ENCODE measurements at places on chromosomes 12 and 14.
A peak's percentile ranks its signal among the peaks of the same experiment; 100 is the strongest.

GRCh38 chr12:113244047-113244460, 22.8 kb downstream of the TPCN1 start:
- DNase-seq = peak; percentile 62

- DNase-seq = no peak
These were observed 60.5 kb downstream of the SLC38A1 start for GRCh38 chr12:46208370-46208769.

DNA sequence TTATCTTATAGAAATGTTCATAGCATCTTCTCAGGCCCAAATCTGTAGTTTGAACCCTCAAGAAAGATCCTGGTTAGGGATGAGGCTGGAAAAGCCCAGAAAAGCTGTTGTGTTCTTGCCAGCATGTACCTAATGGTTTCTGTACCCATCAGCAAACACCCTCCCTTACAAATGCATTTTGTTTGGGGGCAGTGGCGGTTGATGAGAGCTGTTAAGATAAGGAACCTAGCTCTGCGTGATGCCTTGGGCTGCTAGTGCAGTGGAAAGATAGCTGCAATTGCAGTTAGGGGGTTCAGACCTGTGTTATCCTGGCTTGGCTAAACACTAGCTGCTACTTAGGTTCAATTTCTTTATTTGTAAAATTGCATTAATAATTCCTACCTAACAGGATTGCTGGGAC, 3.6 kb downstream of the TPH2 start:
- no peak for DNase-seq

DNA sequence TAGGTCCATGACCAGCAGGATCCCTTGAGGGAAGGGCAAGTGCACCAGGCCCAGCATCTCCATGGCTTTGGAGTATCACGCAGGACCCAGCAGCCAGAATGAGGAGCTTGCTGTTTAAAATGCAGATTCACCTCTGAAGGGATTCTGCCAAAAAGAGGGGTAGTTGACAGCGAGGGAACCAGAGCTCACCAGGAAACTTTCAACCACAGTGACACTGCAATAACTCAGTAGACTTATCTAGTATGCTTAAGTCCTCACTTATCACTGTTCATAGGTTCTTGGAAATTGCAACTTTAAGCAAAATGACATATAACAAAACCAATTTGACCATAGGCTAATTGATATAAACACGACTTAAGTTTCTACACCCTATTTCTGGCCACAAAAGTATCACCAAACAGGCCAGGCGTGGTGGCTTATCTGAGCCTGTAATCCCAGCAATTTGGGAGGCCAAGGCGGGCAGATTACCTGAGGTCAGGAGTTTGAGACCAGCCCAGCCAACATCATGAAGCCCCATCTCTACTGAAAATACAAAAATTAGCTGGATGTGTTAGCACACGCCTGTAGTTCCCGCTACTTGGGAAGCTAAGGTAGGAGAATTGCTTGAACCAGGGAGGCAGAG, 21.4 kb upstream of the CKAP4 start:
- no peak for DNase-seq

GRCh38 chr12:63070709-63071108, 80.3 kb downstream of the AVPR1A start:
- DNase-seq = peak; percentile 18

- no peak for DNase-seq
These were observed 106.6 kb downstream of the SNAPC1 start for GRCh38 chr14:61868846-61869245.

- DNase-seq = no peak
These were observed 22.8 kb upstream of the TMTC2 start for GRCh38 chr12:82663893-82664292.

GRCh38 chr12:127519779-127520178, 747.2 kb upstream of the TMEM132C start:
- no peak for DNase-seq

- no peak for DNase-seq
These were observed 72.5 kb downstream of the PHLDA1 start for GRCh38 chr12:75959060-75959459.

DNA sequence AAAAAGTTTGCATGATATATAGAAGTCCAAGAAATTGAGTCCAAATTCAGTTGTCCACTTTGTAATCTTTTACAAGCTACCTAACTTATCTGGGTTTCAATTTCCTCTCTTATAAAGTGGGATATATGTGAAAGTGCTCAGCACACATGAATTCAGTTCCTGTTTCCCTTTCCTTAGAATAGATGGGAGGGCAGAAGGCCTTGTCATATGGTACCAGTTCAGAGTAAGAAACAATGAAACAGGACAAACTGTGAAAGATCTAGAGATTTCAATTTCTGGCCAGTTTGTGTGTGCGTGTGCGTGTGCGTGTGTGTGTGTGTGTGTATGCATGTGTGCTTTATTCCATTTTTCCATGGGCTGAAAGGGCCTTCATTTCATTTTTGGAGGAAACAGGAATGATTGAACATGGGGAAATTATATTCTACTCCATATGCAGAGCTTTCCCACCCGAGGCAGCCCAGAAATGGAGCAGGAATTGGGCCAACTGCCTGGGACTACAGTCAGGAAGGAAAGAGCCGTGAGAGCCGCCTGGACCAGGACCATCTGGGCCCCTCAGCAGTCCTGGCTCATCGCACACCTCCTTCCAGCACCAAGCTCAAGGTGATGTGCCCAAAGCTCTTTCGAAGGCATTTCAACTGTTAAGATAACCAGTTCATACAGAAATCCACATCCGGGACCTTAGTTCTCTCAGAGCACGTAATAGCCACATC, 183.2 kb downstream of the EPS8 start:
- DNase-seq = no peak

GRCh38 chr12:131454418-131455217, 256.3 kb upstream of the SFSWAP start:
- peak; percentile 30 for DNase-seq

GRCh38 chr14:93115821-93116675, at the start of gene ITPK1:
TSS of gene ITPK1 (minus strand) at chr14:93115925. CDS start at chr14:93115163, 762 bp downstream.
- peak; percentile 27 for DNase-seq

DNA sequence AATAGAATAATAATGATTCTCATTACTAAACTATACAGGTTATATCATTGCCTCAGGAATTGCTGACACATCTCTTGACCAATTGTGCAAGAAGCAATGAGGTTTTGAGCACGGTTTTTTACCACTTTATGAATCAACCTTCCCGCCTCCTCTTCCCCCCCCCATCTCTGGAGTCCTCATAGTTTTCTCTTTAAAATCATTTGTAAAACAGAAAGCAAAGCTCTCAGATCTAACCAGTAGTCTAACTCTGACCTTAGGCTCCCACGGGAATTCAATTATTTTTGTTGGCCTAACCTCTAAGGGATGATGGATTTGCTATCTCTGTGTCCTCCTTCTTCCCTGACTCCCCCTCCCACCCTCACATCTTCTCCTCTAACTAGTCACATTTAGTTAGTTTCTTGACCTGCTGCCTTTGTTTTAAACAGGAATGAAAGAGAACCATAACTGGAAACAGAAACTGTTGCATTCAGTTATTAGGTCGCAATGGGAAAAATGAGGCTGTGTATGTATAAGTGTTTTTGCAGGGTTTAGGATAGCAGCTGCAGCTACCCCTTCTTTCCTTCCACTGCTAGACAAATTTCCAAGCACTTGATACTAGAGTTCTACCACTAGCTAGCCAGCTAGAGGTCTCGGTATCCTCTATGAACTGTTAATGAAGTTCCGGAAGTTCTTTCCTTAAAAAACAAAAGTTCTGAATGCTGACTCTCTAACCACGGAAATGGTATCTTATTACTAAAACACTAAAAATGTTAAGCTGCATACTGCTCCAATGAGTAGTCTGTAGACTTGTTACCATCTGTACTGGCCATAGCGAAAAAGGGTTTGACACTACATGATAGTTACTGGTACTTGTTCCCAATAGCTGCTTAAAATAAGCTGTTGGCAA, 65.4 kb downstream of the TAOK3 start:
- peak; percentile 91 for DNase-seq

- no peak for DNase-seq
These were observed 35.4 kb upstream of the AACS start for GRCh38 chr12:125029761-125030358.

DNA sequence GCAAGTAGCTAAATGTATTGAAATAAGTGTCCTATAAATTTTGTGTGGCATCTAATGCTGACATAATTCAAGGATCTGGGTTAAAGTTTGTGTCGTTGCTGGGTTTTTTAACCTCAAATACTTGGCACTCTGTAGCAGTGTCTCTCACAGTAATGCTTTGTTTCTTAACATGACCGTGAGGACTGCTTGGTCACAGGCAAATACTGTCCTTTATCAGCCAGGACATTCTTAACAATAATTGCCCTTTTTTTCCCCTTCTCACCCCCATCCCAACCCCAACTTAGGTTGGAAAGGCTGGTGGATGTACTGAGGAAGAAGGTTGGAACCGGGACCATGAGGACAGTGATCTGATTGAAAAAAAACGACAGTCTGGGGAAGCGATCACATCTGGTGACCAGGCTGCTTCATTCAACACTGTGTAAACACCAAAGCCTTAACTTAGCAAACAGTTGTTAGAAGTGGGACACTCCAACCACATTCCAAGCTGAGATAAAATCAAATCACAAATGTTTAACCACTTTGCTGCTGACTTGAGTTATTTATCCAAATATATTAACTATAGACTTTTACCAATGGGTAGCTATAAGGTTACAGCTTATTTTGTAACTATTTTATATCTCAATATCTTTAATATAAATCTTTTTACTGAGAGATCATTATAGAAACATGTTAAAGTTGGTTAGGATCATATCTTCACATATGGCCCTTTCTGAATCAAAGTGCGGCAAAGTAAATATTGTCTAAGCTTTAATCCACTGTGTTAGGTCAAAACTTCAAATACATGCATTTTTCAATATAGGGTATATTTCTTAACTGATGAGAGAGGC, 48.2 kb downstream of the FOXA1 start:
- DNase-seq = no peak

Measured in M059J (cell line).